Endodermal cell (in vitro differentiated cells): ENCODE measurements at places on chromosomes 3 and 15.

DNA sequence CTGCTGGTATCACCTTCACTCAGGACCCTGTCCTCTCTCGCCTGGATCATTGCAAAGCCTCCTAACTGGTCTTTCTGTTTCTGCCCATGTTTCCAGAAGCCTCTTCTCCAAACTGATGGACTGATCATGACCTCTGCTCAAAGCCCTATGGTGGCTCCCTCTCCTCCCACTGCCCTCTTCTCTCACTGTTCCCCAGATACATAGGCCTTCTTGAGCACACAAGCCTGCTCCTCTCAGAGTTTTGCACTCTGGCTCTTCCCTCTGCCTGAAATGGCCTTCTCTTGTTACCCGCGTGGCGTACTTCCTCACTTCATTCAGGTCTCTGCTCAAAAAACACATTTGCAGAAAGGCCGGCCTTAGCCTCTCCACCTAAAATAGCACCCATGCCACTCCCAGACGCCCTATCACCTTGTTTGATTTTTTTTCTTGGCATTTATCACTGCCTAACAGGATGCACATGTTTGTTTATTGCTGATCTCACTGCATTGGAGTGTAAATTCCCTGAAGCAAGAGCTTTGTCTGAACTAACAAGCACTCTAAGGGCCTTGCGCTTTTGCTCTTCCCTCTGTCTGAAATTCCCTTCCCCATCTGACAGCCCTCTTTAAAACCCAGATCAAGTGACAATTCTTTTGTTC, 1.4 kb upstream of the ETFA start:
- no peak for DNase-seq

GRCh38 chr3:189621948-189622603, 9.1 kb upstream of the TP63 start:
- DNase-seq, result no peak

DNA sequence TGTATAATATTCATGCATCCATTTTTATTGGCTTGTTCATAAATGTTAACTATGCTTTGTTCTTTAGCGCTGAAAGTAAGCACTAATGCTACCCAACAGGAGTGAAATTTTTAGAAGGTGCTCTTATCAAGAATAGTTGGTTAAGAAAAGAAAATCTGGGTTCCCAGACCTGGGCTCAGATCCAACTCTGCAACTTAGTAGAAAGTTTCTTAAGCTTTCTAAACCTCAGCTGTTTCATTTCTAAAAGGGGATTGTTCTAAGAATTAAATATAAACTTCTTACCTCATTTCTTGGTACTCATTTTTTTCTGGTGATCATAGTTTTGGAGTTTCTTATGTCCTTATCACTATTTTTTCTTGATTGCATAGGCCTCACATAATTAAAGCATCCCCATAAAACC, 12.1 kb downstream of the ARPP21 start:
- no peak for DNase-seq

- no peak for DNase-seq
Measured at GRCh38 chr3:32556332-32556731, 14.3 kb downstream of the DYNC1LI1 start.

DNA sequence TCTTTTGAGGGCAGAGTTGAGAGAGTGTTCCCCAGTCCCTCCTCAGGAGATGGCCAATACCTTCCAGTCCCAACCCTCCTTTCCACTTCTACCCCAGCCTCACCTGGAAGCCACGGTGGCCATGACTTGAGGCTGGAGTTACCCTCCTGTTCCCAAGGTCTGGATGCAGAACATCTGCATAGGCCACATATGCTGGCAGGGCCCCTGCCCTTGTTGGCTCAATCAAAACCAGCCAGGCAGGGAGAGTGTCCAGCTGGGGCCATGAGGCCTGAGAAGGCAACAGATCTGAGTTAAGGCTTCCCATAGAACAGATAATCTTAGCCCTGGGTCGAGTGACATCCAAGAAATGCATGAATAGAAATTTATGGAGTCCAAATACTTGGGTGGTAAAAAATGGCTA, 23.6 kb upstream of the VIPR1 start:
- no peak for DNase-seq

DNA sequence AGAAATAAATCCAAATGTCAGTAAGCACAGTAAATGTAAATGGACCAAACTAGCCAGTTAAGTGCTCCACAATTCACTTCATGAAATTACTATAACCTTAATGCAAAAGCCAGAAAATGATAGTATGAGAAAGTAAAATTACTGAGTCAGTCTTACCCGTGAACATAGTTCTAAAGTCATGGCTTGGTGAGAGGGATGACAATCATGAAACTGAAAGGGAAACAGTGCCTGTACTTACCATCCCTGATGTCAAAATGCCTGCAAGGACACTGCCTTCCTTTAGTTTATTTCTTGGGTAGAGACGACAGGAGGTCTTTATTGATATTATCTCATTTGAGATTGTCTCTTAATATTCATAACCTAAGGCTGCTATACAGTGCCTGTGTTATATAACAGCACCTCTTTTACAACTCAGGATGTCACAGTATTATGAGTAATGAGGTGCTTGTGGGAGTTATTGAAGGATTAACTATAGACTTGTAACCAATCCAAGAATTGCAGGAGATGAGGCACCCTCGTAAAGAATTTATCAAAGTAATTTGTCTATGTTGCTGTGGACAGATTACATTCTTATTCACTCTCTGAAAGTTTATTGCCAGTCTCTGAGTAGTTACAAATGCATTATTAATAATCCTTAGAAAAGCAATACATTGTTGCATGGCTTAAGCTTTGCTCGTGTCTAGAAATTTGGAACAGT, 142.9 kb upstream of the BFSP2 start:
- no peak for DNase-seq

DNA sequence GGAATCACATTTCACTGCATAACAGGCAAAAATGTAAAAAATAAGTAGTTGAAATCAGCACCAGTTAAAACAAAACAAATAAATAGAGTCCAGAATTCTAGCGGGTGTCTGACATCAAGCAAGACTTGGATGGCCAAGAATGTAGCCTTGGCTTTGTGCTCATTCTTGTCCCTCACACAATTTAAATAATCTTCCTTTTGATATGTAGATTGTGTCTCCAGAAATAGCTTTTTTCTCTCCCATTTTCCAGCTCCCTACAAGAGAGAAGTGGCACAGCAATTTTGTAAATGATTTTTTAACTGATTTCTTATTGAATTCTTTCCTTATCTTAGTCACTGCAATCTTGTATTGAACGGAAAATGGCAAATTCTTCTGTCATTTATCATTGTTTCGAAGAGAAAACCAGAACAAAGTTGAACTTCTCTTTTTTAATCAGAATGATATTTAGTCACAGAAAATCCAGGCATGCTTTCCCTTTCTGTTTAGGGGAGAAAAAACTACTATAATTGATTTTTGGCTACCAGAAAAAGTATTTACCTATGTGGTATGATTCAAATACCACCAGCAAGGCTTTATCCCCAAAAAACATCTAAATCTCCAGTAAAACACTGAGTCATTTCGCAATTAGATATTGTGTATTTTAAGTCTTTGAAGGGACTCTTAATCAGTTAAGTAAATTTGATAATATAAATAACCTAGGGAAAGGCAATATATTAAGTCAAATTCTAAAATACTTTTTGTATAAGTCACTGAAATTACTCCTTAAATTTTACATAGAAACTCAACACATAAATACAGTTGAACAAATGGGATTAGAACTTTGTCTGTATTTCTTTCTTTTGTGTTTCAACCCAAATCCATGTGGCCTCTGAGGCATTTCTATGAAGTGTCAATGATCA, 481.7 kb downstream of the GBE1 start:
- no peak for DNase-seq
